Colonic mucosa (tissue), 4 donors: ENCODE measurements at places on chromosomes 16 and 17. TPM values are rescaled to one million over a fixed set of nuclear protein-coding genes. Genes with fewer than 3 reads are reported as not detected.

The EVI2A gene
- total RNA-seq: 7.4 TPM

GRCh38 chr16:87593710-87594258 is 8.5 kb upstream of the JPH3 start:
- no peak for DNase-seq

The DHRS7C gene
- total RNA-seq: 0.40 TPM

DNA sequence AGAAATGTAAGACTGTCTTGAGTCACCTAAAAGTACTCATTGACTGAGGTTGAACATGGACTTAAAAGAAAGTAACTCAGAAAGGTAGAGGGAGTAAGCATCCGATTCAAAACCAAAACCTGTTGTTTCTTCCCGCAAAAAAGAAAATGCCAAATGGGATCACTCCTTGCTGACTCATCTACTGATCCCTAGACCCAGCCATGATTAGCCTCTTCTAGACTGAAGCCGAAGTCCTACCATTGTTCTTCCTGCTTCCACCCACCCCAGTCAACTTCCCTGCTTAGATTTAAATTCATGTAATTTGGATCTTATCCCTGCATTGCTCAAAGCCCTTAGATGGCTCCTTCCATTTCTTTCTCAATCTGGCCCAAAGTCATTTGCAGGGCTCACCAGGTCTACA is 760.5 kb upstream of the SOX9 start:
- no peak for DNase-seq

DNA sequence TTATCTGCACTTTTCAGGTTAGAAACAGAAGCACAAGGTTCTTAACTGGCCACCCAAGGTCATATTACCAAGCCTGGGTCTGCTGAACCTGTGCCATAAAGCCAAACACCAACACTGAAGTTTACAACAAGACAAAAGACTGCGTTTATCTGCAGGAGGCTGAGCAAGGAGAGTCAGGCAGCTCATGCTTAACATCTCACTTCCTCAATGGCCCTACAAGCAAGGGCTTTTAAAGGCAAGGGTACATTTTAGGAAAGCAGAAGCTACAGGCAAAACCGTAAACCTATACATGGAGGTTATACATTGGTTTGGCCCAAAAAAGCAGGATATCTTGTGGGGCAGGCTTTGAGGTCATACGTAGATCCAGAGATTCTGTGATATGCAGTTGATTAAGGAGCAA is 91.2 kb downstream of the GNAO1 start:
- DNase-seq: no peak

GRCh38 chr16:29915590-29916247 is 10.3 kb downstream of the KCTD13 start:
- DNase-seq: no peak

DNA sequence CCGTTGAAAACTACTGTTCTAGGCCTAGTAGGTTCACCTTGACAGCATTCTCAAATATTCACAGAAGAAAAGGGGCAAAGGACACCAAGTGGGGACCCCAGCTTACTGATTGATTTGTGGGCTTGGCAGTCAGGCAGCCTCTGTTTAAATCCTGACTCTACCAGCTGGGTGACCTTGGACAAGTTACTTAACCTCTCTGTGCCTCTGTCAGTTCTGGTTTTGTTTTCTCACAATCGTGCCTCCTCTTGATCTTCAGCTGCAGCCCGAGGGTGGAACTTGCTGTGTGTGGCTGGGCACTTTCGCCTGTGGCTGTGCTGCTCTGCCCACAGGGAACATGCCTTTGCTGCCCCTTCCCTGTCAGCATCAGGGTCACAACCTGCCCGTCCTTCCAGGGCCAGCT is 17.8 kb downstream of the RAP1GAP2 start:
- no peak for DNase-seq

GRCh38 chr16:50365791-50366575 is 2.8 kb downstream of the BRD7 start:
- no peak for DNase-seq

- no peak for DNase-seq
Measured at GRCh38 chr17:74351552-74352210, 10.0 kb downstream of the BTBD17 start.

- DNase-seq: no peak
Measured at GRCh38 chr16:4245077-4245791, 3.4 kb upstream of the SRL start.

- no peak for DNase-seq
Measured at GRCh38 chr17:55911186-55911585, 160.3 kb downstream of the PCTP start.

DNA sequence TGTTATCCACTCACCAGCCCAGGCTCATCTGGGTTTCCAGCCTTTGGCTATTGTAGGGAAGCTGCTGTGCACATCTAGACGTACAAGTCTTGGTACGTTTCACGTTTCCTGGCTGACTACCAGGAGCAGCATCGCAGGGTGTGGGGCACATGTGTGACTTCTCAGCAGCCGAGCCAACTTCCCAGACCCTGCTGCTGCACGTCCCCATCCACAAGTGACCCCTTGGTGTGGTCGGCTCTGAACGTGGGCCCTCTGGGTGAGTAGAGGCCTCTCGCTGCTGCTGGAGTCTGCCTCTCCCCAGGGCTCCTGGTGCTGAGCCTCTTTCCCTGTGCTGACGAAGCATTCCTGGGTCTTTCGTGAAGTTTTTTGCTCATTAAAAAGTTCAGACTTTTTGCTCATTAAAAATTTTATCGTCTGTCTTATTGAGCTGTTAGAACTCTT is 70.2 kb upstream of the ZNF750 start:
- no peak for DNase-seq

The KCNH6 gene
- total RNA-seq: 0.47 TPM

- DNase-seq: peak; percentile 82
Measured at GRCh38 chr16:87806641-87807546, 41.1 kb upstream of the KLHDC4 start.

GRCh38 chr17:45692661-45693060 is 91.5 kb upstream of the CRHR1 start:
- no peak for DNase-seq

The ABCC6 gene
- total RNA-seq: 10.4 TPM

DNA sequence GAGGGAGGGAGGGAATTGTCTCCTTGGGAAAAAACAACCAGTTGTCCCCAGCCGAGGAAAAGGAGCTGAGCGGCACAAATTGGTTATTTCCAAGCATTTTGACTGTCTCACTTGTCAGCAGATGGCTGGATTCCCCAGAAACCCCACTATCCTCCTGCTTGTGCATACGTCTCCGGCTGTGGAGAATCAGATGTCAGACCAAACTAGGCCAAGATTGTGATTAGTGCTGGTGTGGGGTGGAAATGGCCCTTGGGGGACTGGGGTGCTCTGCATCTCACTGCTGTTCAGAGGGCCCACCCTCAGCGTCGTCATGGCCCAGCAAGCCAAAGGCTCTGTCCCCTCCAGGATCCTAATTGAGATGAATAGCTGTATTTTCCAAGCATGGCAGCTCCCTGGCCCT is 131.7 kb upstream of the HSBP1 start:
- no peak for DNase-seq

DNA sequence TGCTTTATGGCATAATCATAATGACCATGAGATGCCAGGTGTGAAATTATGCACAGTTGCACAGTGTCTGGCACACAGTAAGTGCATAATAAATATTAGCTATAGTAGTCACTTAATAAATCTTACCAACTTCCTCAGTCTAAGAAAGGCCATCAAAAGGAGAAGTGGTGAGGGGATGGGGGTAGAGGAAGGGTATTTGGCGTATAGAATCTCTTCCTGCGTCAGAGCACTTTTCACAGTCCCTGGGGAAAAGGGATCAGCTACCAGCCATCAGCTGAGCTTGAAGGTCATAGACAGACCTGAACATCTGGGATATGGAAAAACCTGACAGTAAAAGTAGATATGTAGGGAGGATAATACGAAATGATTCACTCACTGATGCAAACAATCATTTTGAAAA is 5.8 kb downstream of the CRHR1 start:
- DNase-seq: no peak

- DNase-seq: no peak
Measured at GRCh38 chr16:86375851-86376250, 134.5 kb upstream of the FOXF1 start.

GRCh38 chr17:10523064-10523463 is 4.7 kb upstream of the MYH1 start:
- no peak for DNase-seq

DNA sequence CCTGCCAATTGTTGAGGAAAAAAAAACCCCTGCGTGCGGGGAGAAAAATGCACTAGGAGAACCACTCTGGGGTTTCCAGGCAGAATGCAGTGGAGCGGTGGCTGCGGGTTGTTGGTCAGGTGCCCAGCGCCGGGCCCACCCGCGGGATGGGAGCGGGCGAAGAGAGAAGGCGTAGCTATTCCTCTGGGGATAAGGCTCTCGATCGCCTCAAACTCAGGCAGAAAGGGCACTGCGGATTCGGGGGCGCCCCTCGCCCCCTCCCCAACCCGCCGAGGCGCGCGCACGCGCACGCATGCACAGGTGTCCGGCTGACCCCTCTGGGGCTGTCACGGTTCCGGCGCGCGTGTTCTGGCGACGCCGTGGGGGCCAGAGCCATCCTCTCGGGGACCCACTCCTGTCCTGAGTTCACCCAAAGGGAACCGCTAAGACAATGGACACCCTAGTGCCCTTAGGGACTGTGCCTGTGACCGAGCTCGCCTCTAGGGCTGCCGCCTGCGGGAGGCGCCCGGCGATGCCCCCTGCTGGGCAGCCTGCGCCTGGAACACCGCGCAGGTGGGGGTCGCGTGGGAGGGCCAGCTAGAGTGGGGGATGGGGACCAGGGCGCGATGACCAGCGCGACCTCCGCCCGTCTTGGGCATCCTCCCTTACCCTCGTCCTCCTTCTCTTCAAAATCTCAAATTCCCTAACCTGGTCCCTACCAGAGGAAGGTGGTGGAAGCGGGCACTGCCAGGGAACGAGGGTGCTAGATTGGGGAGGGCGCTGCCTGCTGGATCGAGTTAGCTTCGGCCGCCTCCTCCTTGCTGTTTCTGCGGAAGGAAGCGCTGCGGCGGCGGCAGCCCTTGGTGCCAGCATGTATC is 14.4 kb upstream of the CBX8 start:
- no peak for DNase-seq

DNA sequence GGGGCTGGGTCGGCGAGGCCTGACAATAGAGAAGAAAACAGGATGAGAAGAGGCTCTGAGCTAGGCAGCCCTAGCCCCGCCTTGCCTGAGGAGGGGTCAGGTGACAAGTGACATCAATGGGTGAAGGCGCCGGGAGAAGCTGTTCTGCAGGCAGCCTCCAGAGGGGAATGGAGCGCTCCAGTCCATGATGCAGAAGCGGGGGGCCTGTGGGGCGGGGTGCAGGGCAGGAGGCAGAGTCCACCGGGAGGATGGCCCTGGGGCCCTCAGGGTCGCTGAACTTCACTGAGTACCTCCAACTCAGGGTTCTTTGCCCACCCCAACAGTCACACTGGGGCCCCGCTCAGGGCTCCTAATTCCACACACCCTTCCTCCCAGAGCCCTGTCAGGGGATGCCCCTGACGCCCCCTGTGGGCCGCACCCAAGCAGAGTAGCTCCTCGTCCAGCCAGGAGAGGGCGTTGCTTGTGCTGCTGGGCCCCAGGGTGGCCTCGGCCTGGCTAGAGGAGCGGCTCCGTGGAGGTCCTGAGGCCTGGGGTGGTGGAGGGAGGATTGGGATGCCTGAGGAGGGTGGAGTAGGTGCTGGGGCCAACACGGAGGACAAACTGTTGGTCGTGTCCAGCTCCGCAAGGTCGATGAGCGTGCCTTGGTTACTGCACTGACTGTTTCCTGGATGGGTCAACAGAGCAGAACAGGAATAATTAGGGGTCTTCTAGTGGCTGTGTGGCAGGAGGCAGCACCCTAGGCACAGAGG is 20.8 kb downstream of the GGA3 start:
- DNase-seq: no peak

DNA sequence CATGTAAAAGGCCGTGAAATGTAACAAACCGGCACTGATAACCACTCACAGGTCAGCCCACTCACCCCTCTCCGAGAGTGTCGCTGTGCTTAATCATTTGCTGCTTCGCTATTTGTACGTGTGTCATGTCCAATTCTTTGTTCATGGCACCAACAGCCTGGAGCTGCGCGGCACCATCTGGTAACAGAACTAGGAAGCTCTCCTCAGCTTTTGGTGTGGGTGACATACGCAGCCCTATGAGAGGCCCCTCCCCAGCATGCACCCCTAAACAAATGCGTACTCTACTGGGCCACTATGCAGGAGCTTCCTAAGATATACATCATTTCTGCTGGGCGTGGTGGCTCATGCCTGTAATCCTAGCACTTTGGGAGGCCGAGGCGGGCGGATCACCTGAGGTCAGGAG is 2.3 kb upstream of the PECAM1 start:
- DNase-seq: no peak

The CNTNAP4 gene
- total RNA-seq: not detected

GRCh38 chr17:3005696-3006095 is 57.7 kb downstream of the OR1D5 start:
- no peak for DNase-seq

The IL17C gene
- not detected for total RNA-seq

DNA sequence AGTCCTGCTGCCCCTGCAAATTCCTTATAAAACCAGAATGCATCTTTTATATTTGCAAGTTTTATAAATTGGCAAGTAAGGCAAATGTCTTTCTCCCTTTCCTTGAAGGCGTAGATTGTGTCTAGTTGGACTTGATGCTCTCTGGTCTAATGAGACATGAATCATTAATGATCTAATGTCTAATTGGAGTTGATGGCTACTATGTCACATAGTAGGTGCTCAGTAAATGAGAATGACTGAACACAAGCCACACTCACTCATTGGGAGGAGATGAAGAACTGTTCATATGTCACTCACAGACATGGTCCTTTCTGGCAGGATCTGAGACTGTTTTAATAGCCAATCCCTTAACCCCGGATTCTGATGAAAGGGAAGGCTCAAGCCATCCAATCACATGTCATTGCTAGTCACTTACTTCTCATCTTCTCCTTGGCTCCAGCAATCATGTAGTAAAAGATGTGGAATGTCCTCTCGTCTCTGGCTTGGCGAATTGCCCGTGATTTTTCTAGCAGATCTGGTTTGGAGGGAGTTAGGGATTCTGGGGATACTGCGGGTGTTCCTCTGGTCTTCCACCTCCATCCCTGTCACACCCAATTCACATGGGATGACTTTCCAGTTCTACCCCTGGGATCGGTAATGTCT is 81.0 kb downstream of the MYH11 start:
- no peak for DNase-seq

The DLX4 gene
- 0.49 TPM for total RNA-seq

The NOS2 gene
- total RNA-seq: 34.5 TPM

The FOXC2 gene
- 0.11 TPM for total RNA-seq

DNA sequence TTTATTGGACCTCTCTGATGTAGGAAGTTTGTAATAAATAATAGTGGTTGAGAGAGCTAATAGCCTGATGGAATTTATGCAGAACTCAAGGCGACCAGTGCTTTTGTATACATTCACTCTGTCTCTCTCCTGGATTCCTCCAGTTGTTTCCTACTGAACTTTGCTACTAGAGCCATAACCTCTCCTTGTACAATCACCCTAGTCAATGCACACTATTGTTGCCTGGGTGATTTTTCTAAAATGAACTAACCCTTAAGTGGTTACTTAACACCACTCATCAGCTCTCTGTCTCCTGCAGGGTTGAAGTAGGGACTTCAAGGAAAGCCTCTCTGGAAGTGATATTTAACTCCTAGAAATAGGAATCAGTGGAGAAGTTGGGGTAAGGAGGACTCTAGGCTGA is 9.7 kb downstream of the PHKB start:
- DNase-seq: no peak
